ENCODE measurements at places on chromosomes 2 and 18.

DNA sequence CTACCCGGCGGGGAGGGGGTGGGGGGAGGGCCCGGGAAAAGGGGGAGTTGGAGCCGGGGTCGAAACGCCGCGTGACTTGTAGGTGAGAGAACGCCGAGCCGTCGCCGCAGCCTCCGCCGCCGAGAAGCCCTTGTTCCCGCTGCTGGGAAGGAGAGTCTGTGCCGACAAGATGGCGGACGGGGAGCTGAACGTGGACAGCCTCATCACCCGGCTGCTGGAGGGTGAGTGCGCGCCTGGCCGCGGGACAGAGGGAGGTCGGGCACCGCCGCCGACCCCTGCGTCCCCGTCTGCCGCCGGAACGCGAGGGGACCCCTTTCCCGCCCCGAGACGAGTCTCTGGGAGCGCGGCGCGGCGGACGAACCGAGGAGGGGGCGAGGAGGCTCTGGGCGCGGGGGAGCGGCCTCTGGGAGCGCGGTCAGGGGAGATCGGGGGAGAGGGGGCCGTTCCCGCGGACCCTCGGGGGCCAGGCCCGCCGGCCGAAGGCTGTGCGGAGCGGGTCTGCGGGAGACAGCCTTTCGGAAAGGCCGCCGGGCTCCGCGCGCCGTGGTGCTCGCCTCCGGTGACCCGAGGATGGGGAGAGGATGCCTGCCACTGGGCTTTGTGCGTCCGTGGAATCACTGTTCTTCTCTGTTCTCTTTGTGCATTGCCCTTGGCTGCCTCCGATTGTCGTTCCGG is 463 bp downstream of the PPP1CB start:
- peak; percentile 23 for DNase-seq

DNA sequence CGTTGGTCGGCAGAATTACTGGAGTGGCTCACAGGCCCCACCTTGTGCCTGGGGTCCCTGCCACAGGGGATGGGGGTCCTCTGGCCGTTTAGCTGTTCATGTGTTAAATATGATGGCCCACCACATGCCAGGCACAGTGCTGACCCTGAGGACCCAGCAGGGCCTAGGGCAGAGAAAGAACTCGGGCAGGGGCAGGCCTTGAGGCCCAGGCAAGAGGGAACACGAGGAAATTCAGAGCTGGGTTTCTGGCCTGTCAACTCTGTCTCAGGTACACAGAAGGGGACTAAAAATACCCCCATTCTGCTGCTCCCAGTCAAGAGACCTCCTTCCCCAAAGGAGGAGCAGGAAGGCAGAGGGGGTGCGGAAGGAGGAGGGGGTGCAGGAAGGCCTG is 66.2 kb downstream of the DNMT3A start:
- DNase-seq = no peak

DNA sequence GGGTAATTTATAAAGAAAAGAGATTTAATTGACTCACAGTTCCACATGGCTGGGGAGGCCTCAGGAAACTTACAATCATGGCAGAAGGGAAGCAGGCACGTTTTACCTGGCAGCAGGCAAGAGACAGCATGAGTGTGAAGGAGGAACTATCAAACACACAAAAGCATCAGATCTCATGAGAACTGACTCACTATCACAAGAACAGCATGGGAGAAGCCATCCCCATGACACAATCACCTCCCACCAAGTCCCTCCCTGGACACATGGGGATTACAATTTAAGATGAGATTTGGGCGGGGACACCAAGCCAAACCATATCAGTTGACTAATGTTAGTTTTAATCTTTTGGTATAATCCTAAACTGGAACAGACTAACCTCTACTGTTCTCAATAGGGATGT is 49.1 kb upstream of the CPO start:
- no peak for DNase-seq

DNA sequence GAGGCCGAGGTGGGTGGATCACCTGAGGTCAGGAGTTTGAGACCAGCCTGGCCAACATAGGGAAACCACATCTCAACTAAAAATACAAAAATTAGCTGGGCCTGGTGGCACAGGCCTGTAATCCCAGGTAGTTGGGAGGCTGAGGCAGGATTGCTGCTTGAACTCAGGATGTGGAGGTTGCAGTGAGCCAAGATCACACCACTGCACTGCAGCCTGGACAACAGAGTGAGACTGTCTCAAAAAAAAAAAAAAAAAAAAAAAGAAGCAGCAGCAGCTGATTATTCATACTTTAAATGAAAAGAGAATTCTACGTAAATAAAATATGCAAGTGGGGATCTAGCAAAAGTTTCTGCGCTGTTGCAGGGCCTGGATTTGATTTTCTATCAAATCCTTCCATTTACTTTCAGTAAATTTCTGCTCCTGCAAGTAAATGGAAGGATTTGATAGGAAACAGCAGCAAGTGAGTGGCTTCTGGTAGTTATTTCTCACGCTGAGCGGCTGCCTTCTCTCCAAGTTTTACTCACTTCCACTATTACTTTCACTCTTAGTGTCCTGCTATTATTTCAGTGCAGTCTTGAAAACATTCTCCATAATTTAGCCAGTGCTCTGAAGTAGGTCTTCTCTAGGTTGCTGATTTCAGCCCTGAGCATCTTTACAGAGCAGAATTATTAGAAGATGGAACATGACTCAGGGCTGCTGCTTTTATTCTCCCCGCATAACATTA is 68.4 kb downstream of the SLC16A14 start:
- no peak for DNase-seq

GRCh38 chr2:217776631-217777030 is 226.2 kb downstream of the TNS1 start:
- DNase-seq = no peak

- peak; percentile 6 for DNase-seq
Measured at GRCh38 chr2:5373200-5373599, 319.0 kb upstream of the SOX11 start.

- DNase-seq = no peak
Measured at GRCh38 chr2:239721991-239722759, 303.0 kb downstream of the NDUFA10 start.

DNA sequence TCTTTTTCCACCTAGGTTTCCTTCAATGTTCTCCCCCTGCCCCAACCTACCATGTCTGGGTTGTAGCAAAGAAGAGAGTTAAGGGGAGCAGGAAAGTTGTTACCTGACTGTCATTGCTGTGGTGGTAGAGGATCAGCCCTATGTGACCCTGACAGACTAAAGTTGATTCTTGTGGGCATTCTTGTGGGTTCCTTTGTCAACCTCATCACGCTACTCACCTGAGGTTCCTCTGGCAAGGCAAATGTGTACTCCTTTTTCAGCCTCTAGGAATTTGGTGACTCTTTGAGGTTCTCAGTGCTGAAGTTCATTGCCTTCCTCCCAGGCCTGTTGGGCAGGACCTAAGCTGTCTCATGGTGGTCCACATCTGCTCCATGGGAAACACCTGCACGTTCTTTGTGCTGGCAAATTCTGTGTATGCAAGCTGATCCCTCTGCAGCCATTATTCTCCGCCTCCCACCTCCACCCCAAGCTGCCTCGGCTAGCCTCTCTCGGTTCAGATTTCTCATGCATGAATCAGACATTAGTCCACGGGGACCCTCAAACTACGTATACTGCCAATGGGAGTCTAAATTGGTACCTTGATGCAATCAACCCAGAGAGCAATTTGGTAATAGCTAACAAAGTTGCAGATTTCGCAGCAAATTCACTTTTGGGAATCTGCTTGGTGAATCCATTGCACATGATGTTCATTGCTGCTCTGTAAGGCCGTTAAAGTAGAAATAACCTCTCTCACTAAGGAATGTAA is 1.5 kb upstream of the GMCL1 start:
- DNase-seq = no peak

- peak; percentile 50 for DNase-seq
Measured at GRCh38 chr2:227325839-227326195, 766 bp downstream of the MFF start.

DNA sequence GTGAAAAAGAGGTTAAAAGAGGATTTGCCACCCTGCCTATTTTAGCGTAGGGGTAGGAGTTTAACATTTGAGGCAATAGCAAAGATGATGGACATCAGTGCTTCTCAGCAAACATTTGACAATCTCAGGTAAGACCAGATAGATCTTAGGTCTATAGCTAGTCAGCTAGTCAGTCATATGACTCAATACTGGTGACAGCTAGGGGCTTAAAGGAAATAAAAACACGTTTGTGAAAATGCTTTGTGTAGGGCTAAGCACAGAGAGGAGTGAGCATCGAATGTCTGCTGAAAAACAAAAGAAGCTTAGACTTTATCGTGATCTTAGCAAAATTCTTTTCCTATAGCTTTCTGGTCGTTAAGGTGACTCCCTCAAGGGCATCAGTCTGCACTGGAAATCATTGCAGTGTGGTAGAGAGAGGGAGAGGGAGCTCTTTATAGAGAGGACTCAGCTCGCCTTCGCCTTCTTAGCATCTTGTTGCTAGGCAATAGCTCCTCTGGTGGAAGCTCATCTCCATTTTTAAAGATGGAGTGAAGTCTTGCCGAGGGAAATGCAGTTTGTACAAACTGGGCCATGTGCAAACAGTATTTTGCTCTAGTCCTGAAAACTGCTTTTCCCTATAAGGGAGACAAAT is 62.8 kb upstream of the SLC38A11 start:
- DNase-seq = no peak

DNA sequence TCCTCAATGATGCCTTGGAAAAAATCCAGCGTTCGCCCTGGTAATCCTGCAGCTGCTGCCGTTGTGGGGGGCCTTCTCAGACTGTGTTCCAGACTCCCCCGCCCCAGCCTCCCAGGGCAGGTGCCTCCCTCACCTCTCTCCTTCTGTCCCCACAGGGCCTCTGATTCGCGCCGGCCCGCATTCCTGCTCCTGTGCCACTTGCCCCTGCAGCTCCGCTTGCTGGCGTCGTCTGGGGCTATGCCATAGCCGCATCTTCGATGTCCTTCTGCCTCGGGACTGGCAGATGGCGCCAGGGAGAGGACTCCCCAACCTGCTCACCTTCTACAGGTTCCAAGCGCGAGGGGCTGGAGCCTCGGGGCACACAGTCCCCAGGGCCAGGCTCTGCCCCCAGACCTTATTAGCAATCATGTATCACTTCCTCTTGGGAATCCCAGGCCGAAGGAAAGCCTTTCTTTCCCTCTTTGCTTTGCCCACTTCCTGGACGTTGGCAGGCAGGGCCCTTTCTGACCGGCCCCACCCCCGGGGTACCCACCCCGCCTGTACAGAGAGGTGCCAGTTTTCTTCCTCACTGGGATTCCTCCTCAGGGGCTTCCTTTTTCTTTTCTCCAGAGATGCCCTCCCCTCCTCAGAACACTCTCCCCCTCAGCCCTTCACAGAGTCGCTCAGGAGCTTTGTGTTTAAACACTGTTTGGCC is 4.4 kb downstream of the SPATA3 start:
- no peak for DNase-seq

- DNase-seq = no peak
Measured at GRCh38 chr2:159933727-159934049, 128.7 kb downstream of the PLA2R1 start.

- DNase-seq = no peak
Measured at GRCh38 chr2:60548845-60549237, 4.6 kb downstream of the BCL11A start.

DNA sequence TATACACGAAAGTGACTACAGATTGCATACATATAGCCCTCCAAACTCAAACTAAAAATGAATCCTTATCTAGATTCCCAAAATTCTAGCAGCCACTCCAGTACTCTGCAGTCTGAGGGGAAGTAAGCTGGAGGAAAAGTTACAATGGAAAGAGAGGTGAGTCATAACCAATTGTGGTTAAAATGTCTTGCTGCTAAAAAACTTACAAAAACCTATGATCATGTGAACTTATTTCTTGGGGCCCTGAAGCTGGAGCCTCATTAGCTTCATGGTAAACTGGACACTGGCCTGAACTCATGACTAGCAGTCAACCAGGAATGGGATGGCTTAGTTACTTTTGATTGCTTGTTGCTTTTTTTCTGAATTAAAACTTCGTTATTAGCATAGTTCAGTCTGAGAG is 175.9 kb downstream of the SLC4A3 start:
- DNase-seq = peak; percentile 16

DNA sequence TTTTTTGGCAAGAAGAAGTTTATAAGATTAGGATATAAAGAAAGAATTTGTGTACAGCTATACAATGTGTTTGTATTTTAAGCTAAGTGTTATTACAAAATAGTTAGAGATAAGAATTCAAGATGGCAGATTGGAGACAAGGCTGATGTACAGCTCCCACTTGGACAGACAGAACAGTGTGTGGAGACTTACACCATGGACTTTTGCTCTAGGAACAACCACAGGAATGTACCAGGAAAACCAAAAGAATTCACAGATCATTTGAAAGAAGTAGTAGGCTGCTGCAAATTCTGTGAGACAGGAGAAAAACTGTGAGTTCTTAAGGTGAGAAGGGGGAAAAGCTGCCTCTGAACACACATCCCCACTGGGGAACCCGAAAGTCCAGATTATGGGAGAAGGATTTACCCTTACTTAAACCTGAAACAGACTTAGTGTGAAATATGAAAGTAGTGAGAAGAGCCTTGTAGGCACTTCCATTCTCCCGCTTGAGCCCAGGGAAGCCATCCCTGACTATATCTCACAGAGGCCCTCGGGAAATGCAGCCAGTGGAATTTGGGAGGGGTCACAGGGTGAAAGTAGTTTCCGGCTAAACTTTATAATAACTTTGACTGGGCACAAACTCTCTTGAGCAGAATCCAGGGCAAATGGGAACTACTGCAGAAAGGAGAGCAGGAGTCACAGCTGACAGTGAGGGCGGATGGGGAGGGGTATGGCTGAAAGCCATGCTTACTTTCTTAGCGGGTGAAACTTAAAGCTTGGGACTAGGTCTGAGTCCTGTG is 11.6 kb upstream of the RPRD1A start:
- peak; percentile 5 for DNase-seq

GRCh38 chr2:74427551-74427950 is 6.0 kb downstream of the WDR54 start:
- no peak for DNase-seq

GRCh38 chr18:48345596-48345995 is 63.6 kb downstream of the ZBTB7C start:
- peak; percentile 35 for DNase-seq

DNA sequence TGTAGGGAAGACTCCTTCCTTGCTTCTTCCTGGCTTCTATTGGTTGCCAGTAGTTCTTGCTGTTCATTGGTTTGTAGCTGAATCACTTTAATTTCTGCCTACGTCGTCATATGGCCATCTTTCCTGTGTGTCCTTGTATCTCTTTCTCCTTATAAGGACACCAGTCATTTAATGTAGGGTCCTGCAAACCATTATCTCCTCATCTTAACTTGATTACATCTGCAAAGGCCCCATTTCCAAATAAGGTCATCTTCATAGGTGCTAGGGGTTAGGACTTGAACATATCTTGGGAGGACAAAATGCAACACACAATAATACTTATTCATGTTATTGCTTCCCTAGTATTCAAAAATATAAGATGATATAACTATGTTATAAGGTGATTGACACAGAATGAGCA is 95.5 kb upstream of the TTC27 start:
- DNase-seq = no peak

DNA sequence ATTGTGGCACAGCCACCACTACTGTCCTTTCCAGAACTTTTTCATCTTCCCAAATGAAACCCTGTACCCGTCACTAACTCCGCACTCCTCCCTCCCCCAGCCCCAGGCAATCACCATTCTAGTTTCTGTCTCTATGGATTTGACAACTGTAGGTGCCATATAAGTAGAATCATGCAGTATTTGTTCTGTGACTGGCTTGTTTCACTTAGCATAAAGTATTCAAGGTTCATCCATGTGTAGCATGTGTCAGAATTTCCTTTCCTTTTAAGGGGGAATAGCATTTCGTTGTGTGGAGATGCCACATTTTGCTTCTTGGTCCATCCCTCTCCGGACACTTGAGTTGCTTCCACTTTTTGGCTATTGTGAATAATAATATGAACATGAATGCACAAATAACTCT is 842 bp upstream of the CKAP2L start:
- no peak for DNase-seq

- DNase-seq = no peak
Measured at GRCh38 chr18:79915161-79916127, 36.0 kb downstream of the SLC66A2 start.

- no peak for DNase-seq
Measured at GRCh38 chr18:23220355-23220754, 85.1 kb downstream of the CABLES1 start.
